ENCODE measurements at places on chromosomes 6 and 20. TPM values are rescaled to one million over a fixed set of nuclear protein-coding genes. Genes with fewer than 3 reads are reported as not detected.

Gene SPATA2
- 8.7 TPM for total RNA-seq

Gene MPIG6B
- total RNA-seq = not detected

Gene CRYBG1
- total RNA-seq = 0.61 TPM

Gene MICB
- 7.5 TPM for total RNA-seq

Gene CCR6
- not detected for total RNA-seq

Gene TNFRSF21
- 34.3 TPM for total RNA-seq

Gene ATP9A
- total RNA-seq = 10.1 TPM

Gene MMP24
- total RNA-seq = 20.6 TPM

Gene TCF15
- total RNA-seq = not detected

Gene SLC52A3
- 0.55 TPM for total RNA-seq

Gene LAMA5
- 408 TPM for total RNA-seq

Gene RAET1G
- total RNA-seq = 9.7 TPM

Gene BMP7
- total RNA-seq = 0.35 TPM

Gene LAMA4
- total RNA-seq = 1.8 TPM

Gene ENPP4
- 0.29 TPM for total RNA-seq

Gene MYH7B
- 0.04 TPM for total RNA-seq

Gene MUC21
- not detected for total RNA-seq

Gene PMEPA1
- total RNA-seq = 365 TPM

Gene ZNF831
- total RNA-seq = not detected

Gene ATF6B
- 35.1 TPM for total RNA-seq

Gene LTA
- 0.10 TPM for total RNA-seq

Gene ZNF311
- total RNA-seq = 0.14 TPM

Gene DNAJC5
- total RNA-seq = 28.7 TPM

Gene KHDC1L
- 0.51 TPM for total RNA-seq

Gene PPIL6
- 2.3 TPM for total RNA-seq
